HS-5 (cell line): ENCODE measurements at places on chromosomes 4 and X.

DNA sequence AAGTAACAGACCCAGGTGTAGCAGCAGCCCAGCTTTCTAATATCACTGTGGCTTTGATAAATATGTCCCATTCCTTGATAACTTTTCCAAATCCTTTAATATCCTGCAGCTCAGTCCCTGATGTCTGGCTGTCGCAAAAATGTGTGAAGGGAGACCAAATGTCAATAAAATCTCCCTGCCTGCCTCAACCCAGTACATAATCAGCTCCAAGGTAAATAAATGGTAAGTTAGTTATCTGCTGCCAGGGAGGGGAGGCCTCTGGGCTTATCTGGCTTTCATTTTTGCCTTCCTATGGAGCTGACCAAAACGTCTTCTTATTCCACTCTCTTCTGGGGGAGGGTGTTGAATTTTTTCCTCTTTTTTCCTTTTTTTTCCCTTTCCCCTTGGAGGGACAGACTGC lies 630.6 kb downstream of the MID1IP1 start:
- no peak for DNase-seq

DNA sequence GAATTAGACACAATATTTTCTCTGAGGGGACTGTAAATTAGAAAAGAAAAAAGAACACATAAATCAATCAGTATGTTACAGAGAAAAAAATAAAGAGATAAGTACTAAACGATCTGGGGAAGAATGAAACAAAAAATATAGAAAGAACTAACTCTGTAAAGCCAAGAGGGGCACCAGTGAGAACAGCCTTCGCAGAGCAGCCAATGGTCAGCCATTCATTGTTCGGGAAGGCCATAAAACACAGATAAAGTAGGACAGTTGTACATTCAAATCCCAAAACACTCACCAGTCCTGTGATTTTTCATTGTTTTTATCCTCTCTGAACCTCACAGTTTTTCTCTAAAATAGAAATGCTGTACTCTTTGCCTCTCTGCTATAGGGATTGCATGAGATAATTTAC lies 127.9 kb downstream of the NEK1 start:
- no peak for DNase-seq

GRCh38 chr4:40897557-40898203 lies 147.9 kb downstream of the NSUN7 start:
- DNase-seq, result no peak

DNA sequence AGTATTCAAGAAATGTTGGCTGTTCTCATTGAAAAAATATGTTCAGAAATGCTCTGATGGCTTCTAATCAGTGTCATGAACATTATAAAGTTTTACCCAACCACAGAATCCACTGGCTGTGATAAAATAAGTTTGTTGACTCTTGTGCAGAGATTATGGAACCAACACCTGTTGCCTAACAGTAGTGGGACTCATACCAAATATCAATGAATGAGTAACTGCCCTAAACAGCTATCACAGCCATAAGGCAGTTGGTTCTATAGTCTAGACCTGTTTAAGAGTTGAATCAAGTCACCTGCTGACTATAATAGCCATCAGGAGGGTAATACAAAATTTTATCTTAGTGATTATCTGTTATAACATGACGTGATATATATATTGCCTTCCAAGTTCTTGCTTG lies 168.3 kb downstream of the ATOH1 start:
- DNase-seq, result no peak

DNA sequence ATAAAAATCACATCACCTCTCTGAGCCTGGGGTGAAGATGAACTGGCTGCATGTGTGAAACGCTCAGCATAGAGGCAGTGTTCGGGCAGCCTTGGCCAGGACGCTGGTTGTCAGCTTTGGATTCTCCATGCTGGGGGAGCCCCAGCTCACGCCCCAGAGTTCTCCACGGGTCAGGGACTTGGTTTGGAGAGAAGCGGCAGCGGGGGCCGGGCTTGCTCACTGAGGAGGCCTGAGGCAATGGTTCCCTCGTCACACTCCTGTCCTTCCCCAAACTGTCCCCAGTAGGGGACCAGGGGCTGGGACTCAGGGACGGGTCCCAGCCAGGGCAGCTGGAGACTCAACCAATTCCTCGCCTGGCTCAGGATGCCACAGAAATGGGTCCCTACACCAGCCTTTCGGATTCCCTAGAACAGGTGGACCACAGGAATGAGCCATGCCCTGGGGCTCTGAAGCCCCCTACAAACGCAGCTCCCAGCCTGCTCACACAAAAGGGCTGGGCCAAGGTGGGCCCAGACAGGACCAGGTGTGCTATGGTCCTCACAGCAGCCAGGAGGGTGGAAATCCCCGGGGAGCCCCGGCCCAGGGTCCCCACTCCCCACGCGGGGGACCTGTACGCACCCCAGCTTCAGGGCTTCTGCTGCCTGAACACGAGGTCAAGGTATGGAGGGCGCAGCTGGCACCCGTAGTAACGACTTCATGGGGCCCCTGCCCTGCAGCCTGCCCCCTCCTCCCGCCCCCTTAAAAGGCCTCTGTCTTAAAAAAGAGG lies 1.4 kb downstream of the MXD4 start:
- DNase-seq, result no peak

- DNase-seq, result no peak
Measured at GRCh38 chrX:66632981-66633380, 5.9 kb downstream of the EDA2R start.

DNA sequence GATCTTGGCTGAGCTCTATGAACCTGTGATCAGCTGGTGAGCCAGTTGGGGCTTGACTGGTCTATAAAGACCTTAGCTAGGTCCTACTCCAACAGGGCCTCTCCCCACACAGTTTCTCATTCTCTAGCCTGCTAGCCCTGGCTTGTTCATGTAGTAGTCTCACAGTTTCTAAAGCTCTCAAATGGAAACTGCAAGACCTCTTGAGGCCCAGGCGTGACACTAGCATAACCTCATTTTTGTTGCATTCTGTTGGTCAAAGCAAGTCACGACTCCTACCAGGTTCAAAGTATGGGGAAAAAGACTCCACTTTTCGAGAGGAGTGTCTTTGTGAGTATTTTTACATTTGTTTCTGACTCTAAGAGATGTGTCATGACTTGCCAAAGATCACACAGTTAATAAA lies 50.9 kb downstream of the CEP44 start:
- DNase-seq, result no peak

DNA sequence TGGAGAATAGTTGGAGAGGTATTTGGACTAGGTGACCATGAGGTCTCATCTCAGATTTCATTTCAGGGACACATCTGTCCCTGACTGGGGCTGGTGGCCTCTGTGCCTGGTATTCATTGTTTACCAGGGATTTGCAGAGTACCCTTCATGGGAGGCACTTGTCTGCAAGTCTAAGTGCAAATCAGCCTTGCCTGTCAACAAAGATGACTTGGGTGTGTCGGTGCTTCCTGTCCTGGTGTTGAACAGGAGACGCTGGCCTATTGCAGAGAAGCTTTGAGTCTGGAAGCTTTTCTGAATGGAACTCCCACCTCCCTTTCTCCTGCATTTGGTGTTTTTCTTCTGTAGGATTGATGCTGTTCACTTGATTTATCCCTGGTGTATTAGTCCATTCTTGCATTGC lies 104.1 kb downstream of the TNIP2 start:
- DNase-seq, result no peak

DNA sequence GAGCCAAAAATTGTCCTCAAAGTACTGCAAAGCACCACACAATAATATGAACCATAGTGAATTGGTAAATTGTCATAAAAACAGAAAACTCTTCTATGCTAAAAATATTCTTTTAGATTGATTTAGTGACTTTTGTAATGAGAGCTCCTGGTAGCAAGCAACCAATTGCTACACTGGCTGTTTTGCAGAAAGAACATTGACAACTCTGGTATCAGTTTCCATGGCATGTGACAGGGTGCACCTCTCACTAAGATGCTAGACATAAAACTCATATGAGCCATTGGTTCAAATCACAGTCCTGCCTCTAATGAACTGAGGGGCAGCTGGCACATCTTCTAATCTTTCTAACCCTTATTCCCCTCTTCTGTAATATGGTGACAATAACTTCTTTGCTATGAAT lies 212.2 kb downstream of the HS3ST1 start:
- no peak for DNase-seq

GRCh38 chrX:66635360-66635759 lies 3.5 kb downstream of the EDA2R start:
- DNase-seq, result peak; percentile 62

- no peak for DNase-seq
Measured at GRCh38 chrX:48523682-48524081, 2.1 kb downstream of the EBP start.

DNA sequence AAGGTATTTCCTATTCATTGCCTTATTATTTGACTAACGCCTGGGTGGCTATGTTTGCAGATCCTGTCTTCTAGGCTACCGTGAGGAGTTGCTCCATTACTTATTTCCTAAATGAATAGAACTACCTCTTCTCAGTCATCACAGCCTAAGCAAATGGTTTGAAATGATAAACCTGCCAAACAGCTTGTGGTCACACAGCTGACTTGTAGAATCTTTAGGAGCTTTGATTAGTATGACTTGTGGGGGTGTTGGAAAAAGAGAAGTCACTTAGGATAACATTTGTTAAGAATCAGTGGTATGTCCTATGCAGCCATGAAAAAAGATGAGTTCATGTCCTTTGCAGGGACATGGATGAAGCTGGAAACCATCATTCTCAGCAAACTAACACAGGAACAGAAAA lies 169.3 kb downstream of the PPARGC1A start:
- DNase-seq, result no peak

DNA sequence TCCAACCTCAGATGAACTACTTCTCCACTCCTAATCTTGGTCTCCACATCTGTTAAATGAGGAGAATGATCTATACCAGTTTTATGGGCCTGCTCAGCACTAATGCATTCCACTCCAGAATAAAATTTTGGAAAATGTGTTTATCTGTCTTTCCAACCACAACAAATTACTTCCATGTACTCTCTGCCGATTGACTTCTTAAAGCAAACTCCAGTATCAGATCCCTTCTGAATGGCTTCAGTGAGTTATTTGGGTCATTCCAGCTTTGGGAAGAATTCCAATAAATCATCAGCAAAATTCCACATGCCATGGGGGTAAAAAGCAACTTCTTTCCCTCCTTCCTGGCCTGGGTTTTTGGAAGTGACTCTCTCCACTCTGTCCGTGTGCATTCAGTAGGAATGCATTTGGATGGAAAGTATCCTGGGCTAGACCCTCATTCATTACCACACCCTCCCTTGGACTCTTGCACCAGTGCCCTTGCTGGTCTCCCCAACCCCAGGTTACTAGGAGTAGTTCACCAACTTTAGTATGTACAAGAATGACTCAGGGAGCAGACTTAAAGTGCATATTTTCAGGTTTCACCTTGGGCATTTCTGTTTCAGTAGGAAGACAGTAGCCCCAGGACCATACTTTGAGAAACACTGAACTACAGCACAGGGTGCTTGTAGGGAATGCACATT lies 15.4 kb upstream of the ADH6 start:
- no peak for DNase-seq

DNA sequence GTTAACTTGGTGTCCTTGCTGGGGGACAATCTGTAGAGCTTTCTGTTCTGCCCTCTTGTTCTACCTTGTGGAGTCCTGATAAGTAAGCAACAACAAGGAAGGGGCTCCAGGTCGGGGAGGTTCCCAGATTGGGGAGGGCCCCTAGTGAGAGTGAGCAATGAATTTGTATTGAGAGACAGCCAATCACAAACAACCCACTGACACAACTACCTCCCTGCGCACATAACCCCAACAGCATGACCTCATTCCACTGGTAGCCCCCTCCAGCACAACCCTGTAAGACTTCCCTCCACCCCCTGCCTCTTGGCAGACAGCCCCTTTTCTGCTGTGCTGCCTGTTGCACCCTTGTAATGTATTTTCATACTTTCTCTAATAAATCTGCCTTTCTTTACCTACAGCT lies 19.7 kb upstream of the PNPLA4 start:
- DNase-seq, result no peak

DNA sequence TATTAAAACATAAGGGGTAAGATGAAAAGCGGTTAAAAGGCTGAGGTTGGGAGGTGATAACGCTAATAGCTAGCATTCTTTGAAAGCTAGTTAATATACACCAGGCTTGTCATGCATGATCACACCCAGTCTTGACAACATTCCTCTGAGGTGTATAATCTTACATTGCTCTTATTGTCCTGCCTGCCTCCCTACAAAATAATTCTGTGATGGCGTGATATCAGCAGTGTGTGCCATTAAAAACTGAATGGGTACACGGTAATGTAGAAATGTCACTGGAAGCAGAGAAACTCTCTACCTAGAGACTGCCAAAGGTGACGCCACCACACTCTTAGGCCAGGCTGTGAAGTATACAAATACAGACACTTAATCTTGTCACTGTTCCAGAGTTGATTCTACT lies 68.1 kb downstream of the DIAPH2 start:
- no peak for DNase-seq

GRCh38 chr4:10041036-10041435 lies 19.7 kb upstream of the SLC2A9 start:
- DNase-seq, result no peak

- no peak for DNase-seq
Measured at GRCh38 chr4:185213877-185214276, 4.5 kb downstream of the SNX25 start.

DNA sequence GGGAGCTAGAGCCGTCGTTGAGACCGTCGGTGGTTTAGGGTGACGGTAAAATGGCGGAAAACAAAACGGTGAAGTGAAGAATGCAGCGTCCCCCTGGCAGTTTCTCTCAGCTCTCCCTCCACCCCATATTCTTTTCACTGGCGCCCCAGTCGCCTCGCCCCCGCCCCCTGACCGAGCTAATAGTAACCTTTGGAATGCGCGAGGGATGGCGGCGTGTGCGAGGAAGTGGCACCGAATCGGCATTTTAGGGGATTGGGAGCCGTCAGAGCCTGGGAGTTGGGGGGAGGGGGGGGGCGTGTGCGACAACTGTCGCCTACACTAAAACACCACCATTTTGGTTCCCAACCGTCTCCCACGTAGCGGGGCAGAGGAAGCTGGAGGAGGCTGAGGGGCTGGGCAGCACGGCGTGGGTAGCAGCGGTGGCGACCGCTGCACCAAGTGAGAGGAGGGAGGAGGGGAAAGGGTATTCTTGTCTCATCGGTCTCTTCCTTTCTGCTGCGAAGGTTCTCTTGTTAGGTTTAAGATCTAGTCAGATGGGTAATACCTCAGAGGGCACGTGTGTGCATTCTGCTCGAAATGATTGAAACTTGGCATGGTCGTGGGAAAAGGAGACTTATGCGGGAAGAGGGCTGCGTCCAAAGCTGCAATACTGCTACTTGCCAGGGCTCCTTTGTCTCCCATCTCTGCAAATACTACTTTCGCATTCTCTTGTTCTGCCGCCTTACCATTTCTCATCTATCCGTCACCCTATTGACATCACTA lies 840 bp downstream of the ZNF711 start:
- no peak for DNase-seq

- no peak for DNase-seq
Measured at GRCh38 chr4:80261989-80262600, 4.4 kb upstream of the FGF5 start.

GRCh38 chr4:81626851-81627250 lies 155.1 kb upstream of the RASGEF1B start:
- no peak for DNase-seq

- no peak for DNase-seq
Measured at GRCh38 chr4:70737409-70737808, 15.6 kb downstream of the RUFY3 start.

GRCh38 chr4:84699001-84699671 lies 116.2 kb downstream of the CDS1 start:
- DNase-seq, result no peak

GRCh38 chr4:15543537-15544247 lies 74.0 kb downstream of the CC2D2A start:
- DNase-seq, result no peak

GRCh38 chrX:29478336-29479069 lies 736.9 kb upstream of the MAGEB2 start:
- no peak for DNase-seq

- DNase-seq, result no peak
Measured at GRCh38 chr4:99917575-99917974, 23.3 kb upstream of the LAMTOR3 start.
